ENCODE measurements at places on chromosomes 7 and 10.

GRCh38 chr7:109322833-109323232 is 753.2 kb downstream of the DNAJB9 start:
- no peak for DNase-seq

DNA sequence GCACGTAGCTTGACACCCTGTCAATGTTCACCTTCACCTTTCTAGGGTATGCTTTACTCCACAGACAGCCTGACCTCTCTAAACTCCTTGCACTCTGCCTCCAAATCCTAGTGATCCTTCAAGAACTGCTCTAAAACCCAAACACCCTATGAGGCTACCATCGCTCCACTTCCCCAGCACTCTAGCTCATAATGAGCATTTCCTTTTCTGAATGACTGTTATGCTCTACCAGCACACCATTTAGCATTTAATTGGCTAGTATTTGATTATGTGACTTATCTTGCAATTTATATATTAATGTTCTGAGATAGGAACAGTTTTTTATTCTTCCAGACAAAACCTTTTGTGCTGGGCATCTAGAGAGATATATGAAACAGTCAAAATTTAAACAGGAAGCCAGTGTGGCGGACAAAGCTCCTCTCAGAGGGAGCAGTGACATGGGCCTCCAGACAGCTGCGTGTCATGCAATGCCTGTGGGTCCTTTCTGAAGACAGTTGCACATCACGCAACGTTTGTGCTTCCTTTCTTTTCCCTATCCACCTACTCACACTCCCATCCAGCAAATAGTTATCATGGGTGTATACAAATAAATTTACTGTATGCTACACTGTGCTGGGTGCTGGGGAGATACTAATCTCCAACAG is 86.3 kb downstream of the ALOX5 start:
- no peak for DNase-seq

DNA sequence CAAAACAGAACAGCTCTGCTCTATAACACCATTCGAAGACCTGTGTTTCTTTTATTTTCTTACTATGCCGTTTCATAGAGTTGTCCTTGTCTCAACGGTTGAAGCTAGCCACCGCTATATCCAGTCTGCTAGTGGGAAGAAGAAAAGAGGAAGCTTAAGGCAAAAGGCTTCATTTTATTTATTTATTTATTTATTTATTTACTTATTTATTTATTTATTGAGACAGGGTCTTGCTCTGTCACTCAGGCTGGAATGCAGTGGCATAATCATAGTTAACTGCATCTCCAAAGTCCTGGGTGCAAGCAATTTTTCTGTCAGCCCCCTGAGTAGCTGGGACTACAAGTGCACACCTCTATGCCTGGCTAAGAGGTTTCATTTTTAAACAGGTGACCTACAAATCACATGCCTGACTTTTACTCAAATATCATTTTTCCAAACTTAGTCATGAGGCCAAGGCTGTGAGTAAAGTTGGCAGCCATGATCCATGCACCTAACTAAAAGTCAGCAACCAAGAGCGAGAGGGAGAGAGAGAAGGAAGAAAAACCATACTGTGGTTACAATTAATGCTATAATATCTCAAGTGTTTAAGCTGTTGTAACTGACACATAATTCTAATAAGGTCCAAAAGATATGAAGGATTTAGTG is 1305.3 kb upstream of the LRRTM3 start:
- DNase-seq: no peak

GRCh38 chr7:21887779-21888178 is 57.9 kb downstream of the CDCA7L start:
- no peak for DNase-seq

- no peak for DNase-seq
Observed at GRCh38 chr7:149285603-149286002, 23.6 kb downstream of the ZNF783 start.

DNA sequence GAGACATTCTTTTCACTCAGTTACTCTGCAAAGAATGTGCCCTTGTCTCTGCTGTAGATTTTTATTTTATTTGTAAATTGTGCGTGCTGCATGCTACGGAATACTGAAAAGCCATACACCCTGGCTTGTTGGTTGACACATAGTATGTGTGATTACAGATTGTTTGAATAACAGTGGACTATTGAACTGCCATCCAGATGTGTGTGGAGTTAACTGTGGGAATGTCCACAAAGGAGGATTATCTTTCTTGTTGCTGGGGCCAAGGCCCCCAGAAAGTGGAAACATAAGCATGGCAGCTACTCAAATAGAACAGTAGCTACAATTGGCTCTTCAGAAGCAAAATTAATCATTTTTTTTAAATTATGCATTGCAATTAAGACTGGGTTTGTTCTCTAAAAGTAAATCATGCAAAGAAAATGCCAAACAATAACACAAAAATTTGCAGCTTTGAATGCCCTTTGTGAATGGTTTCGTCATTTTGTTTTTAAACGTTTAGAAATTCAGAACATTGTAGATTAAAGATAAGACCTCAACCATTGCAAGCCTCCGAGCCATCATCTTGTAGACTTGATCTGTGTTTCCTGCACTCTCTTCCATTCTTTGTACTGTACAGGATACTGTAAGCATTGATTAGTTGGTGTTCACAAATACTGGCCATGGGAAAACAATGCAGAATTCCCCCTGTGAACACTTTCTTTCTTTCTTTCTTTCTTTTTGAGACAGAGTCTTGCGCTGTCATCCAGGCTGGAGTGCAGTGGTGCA is 210.3 kb upstream of the TCF7L2 start:
- no peak for DNase-seq

DNA sequence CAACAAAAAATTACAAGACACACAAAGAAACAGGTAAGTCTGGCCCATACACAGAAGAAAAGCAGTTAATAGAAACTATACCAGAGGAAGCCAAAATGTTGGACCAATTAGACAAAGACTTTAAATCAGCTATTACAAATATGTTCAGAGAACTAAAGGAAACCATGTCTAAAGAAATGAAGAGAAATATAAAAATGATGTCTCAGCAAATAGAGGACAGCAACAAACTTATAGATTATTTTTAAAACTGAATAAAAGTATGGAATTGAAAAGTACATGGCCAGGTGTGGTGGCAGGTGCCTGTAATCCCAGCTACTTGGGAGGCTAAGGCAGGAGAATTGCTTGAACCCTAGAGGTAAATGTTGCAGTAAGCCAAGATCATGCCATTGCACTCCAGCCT is 58.5 kb downstream of the LHFPL3 start:
- no peak for DNase-seq

- no peak for DNase-seq
Observed at GRCh38 chr7:3884543-3884942, 583.5 kb downstream of the SDK1 start.

DNA sequence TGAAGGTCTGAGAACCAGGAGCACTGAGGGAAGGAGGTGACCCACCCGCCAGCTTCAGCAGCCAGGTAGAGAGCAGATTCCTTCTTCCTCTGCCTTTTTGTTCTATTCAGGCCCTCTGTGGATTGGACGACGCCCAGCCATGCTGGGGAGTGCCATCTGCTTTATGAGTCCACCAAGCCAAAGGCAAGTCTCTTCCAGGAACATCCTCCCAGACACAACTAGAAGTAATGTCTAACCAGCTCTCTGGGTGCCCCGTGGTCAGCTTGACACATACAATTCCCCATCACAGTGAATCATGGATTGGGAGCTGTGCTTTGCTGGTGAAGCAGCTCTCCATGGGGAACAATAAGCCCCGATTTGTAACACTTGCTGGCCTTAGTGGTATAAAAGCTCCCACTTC is 125.2 kb downstream of the CCDC3 start:
- DNase-seq: no peak

- no peak for DNase-seq
Observed at GRCh38 chr10:76026176-76026771, 594.9 kb downstream of the LRMDA start.

- no peak for DNase-seq
Observed at GRCh38 chr7:99551334-99551733, 580 bp downstream of the FAM200A start.

DNA sequence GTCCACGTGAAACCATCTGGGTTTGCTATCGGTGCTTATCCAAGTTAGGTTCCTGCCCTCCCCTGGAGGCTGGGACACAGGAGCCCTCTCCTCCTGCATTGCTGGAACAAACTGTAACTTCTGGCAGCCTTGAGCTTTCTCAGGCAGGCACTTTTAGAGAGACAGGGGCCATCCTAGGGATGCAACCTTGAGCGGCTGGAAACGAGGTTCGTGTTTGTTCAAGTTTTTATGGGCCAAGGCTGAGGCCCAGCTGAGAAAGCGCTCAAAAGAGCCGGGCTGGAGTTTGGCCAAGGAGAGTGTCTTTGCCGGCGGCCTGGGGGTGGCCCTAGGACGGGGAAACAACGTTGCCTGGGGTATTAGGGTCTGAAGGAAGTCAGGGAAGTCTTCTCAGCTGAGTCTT is 5.5 kb upstream of the MMD2 start:
- no peak for DNase-seq

- DNase-seq: peak; percentile 45
Observed at GRCh38 chr7:13466874-13467547, 522.5 kb downstream of the ETV1 start.

- DNase-seq: no peak
Observed at GRCh38 chr7:43232366-43232765, 119.9 kb downstream of the HECW1 start.

Data from D341Med (cell line).